HCEC 1CT (cell line): ENCODE measurements at places on chromosomes 3 and 15.

- DNase-seq, result peak; percentile 81
Measured at GRCh38 chr3:153232851-153233271, 70.8 kb downstream of the RAP2B start.

GRCh38 chr15:51759557-51760070 lies 8.2 kb downstream of the TMOD2 start:
- peak; percentile 94 for DNase-seq

DNA sequence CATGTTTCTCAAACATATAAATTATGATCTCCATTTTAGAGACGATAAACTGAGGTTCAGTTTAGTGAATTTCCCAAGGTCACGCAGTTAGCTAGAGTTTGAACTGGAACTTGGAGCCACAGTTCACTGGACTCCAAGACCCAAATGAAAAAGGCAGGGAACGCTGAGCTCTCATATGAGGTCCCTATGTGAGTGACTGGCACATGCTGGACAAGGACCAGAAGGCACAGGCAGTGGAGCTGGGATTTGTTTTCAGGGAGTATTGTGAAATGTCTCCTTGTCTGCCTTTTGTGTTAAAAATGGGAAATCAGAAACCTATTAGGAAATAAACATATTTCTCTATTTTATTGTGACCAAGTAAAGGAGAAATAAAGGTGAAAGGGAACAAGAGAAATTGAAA lies 63.5 kb downstream of the MESD start:
- DNase-seq, result no peak

DNA sequence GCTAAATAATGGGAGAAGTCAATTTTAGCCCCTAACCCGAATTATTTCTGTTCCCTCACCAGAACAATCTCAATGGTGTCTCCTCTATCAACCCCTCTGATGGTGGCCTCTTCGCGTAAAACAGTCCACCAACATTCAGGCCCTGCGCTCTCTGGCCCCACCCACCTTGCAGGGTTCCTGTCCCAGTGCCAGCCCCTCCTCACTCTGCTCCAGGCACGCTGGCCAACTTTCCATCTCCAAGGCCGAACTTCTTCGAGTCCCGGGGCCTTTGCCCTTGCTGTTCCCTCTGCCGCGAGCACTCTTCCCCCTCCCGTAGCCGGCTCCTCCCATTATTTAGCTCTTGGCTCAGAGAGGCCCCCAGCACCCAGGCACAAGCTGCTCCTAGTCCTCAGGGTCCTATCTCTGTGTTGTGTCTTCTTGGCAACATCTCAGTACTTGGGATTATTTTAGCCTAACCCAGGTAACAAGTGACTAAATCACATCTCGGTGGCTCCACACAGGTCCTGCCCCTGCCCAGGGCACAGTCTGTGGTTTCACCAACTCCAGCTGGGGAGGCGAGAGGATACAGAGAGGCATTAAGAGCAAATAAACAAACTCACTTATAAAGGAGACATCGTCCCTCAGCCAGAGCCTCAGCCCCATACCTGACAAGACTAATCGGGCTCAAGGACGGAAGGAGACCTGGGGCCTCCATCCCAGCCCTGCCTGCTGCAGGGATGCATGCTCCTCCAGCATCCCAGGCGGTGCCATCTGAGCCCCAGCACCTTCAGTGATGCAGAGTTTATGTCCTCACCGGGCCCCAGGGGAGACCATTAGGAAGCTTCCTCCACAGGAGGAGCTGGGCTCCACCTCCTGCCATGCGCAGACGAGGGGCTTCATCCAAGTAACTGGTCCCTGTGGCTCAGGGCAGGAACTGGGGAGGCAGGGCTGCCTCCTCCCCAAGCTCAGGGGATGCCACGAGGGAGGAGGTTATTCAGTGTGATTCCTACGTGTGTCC lies 19.7 kb upstream of the IQSEC1 start:
- no peak for DNase-seq

DNA sequence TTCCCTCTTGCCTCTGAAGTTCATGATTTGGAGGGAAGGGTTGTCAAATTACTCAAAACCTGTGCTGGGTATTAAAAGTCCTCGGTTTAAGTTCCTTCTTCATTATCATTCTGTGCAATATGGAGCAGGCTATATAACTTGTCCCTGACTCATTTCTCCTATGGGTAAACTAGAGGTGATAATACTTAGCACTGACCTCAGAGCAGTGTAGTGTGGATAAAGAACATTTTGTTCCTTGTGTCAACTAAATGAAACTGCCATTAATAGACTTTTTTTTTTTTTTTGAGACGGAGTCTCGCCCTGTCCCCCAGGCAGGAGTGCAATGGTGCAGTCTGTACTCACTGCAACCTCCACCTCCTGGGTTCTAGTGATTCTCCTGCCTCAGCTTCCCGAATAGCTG lies 2.2 kb upstream of the BBX start:
- DNase-seq, result no peak

GRCh38 chr15:27695726-27696125 lies 403.4 kb downstream of the OCA2 start:
- no peak for DNase-seq

DNA sequence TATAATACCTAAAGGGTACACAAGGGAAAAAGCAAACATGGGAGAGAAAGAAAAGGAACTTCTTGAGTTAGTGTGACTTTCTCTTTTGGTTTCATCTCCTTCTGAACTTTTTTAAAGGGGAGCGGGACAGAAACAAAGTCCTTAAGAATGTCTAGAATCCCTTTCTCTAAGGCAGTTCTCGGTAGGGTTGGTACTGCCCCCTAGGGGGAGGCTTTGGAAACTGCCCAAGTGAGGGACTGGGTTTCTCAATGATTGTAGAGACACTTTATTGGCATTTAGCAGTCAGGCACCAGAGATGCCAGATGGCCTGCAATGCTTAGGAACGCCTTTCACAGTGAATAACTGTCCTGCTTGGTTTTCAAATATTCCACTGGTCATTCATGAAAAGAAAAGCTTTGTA lies 172.7 kb downstream of the WDR72 start:
- DNase-seq, result no peak

DNA sequence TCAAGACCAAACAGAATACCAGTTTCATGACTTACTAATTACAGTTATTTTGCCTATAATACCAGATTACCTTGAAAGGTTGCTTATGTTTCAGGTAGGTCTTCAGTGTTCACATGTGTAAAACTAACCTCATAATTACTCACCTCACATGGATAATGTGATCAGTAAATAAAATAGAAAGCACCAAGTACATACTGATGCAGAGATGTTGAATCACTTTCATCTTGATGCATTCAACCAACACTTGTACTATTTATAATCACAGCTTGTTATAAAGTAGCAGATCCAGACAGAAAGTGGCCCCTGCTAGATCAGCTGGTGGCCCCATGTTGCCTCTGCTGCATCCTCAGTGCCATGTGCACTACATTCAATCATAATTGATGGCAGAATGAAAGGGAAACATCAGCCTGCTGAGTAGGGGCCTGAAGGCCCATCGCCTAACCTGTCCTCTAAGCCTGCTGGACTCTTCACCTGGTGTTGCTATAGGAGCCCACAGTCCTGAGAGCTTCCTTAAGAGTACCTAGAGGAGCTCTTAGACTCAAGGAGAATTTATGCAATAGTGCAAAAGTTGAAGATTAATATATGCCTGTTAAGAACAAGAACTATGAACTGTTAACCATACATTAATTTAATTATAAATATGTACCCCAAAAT lies 154.3 kb downstream of the PLCL2 start:
- no peak for DNase-seq

DNA sequence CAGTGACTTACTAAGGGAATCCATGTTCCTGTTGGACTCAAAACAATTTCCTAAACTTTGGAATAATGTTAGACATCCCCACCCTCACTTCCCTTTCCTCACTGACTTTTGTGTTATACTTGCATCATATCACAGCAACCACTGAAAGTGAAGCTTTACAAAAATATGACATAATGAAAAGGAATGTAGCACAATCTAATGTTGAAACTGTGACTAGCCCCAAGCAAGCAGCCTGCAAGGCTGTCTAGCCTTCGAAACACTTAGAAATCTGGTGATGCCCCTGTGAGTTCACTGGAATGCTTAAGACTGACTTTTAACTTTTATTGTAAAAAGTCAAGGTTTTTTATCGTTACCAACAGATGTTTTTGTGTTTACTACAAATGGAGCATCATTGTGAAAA lies 203.7 kb upstream of the ZNF385D start:
- no peak for DNase-seq

DNA sequence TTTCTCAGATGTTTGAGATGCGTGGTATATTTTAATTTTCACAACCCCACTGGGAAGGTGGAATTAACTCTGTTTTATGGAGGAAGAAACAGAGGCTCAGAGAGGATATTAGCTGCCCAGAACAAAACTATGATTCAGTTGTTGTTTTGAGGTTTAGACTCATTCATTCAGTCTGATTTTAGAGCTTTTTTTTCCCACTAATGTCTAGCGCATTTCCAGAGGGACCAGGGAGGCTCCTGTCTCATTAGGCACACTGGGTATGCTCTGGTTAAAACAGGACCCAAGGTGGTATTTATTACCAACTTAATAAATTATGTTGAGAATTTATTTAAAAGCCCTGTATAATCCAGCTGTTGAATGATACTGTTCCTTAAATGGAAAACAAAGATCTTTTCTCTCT lies 272.0 kb upstream of the RGMA start:
- DNase-seq, result no peak

DNA sequence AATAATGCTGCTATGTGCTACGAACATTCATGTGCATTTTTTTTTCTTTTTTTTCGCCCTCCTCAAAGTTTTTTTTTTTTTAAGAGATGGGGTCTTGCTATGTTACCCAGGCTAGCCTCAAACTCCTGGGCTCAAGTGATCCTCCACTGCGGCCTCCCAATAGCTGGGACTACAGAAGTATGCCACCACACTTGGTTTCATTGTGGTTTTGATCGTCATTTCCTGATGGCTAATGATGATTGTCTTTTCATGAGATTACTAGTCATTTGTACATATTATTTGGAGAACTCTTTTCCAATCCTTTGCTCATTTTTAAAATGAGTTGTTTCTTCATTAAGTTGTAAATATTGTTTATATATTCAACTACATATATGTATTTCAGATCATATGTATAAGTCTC lies 48.8 kb downstream of the FBXO22 start:
- no peak for DNase-seq

DNA sequence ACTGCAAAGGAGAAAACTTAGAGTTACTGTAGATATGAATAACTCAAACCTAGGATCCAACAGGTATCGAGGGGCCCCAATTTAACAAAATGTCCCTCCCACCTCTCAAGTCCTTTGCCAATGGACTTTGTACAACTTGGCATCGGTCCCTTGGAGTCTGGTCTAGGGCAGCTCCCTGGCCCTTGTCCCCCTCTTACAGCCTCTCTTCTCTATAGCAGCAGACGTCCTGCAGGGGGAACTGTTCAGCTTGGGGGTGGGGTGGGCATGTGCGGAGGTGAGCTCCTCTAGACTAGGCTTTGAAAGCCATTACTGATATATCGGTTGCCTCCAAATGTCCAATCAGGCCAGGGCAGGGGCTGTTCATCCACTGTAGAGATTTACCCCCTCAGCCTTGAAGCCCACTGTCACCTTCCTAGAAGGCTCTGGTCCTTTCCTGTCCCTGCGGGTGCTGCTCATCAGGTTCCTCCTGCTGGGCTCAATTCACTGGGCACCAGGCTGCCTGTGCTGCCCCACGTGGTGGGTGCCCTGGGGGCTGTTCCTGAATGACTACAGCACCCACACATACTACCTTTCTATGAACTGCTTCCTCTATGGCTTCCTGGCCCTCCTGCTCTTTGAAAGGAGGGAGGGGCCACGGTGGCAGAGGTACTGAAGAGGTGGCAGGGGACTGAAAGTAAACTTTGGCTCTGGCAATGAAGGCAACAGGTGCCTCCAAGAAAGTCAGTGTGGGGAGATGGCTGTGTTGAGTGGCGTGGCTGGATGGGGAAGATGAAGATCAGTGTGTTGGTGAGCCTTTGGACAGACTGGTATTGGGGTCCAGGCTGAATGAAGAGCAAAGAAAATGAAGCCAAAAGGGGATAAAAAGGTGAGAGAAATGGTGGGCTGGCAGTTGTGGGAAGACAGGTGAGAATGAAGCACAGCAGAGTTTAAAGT lies 78.8 kb upstream of the MEX3B start:
- no peak for DNase-seq

DNA sequence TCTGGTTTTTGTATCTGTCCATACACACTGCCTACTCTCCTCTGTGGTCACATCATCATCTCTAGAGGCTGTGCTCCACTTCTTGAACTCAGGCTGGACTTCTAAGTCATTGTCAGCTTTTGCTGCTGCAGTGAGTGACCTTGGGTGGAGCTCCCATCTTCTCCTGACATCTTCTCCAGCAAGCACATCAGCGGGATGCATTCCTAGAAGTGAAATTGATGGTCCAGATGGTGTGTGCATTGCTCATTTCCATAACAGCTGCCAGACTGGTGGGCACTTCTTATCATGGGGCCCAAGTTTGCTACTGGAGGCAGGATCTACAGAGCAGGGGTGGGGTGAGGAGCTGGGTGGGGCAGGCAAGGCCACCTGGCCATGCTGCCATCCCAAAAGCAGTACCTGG lies 109.9 kb downstream of the DNAJB8 start:
- no peak for DNase-seq
